ENCODE measurements at places on chromosomes 5 and 9. TPM values are rescaled to one million over a fixed set of nuclear protein-coding genes. Genes with fewer than 3 reads are reported as not detected.

Gene FAM169A
- total RNA-seq = 9.1 TPM

GRCh38 chr5:110304176-110304575 is 422.3 kb downstream of the TMEM232 start:
- no peak for DNase-seq

Gene MCTP1
- total RNA-seq = 0.53 TPM

GRCh38 chr9:22065431-22066200 is 56.5 kb upstream of the CDKN2B start:
- no peak for DNase-seq

Gene EQTN
- not detected for total RNA-seq
